RPMI7951 (cell line): ENCODE measurements at places on chromosomes 3 and 15.

- no peak for DNase-seq
Observed at GRCh38 chr15:33378866-33379480, 68.2 kb downstream of the RYR3 start.

- no peak for DNase-seq
Observed at GRCh38 chr3:47016086-47016933, 36.8 kb downstream of the NBEAL2 start.

DNA sequence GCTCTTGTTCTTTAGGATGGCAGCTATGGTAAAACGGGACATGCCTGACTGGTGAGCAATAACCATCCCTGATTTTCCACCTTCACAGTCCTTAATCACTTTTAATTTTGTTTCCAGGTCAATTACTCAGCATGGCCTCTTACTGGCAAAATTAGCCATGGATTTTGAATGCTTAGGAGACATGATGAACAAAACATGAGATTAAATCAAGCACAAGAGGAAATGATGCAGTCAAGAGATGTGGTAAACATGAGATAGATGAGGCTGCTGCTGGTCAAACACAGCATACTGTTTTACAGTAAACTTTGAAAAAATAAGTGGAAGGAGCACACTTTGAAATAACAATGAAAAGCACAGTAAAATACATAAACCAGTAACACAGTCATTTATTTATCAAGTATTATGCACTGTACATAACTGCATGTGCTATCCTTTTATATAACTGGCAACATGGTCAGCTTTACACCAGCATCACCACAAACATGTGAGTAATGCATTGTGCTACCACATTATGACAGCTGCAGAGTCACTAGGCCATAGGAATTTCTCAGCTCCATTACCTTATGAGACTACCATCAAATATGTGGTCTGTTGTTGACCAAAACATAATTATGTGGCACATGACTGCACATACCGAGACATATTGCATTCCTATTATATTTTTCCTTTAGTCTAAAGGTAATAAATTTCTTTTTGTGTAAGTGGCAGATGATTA, 30.1 kb upstream of the ZNF502 start:
- peak; percentile 49 for DNase-seq

- no peak for DNase-seq
Observed at GRCh38 chr3:31252216-31253185, 280.2 kb upstream of the STT3B start.

GRCh38 chr15:67815036-67815592, 10.2 kb upstream of the SKOR1 start:
- DNase-seq, result no peak

- DNase-seq, result no peak
Observed at GRCh38 chr3:58202917-58203360, 7.8 kb downstream of the DNASE1L3 start.

DNA sequence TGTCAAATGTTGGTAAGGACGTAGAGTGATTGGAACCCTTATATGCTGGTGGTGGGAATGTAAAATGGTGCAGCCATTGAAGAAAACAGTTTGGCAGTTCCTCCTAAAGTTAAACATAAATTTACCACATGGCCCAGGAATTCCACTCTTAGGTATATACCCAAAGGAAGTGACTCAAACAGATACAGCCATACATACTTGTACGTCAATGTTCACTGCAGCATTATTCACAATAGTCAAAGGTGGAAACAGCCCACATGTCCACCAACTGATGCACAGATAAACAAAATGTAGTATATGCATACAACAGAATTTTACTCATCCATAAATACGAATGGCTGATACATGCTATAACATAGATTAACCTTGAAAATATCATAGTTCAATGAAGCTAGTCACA, 13.2 kb downstream of the CLASP2 start:
- no peak for DNase-seq

DNA sequence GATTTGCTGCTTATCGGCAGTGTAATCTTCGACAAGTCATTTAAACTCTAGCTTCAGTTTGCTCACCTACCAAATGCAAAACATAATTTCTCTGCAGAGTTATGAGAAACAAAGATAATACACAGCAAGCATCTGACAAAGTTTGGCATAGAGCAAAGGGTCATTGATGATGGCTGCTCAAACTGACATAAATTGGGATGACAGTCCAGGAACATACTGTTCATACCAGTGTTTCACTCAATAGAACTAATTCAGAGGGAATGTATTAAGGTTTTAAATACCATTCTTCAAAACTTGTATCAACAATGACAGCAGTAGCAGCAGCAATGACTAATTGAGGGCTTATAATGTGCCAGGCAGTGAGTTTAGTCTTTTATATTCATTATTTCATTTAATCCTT, 137.6 kb downstream of the SPATA16 start:
- no peak for DNase-seq

DNA sequence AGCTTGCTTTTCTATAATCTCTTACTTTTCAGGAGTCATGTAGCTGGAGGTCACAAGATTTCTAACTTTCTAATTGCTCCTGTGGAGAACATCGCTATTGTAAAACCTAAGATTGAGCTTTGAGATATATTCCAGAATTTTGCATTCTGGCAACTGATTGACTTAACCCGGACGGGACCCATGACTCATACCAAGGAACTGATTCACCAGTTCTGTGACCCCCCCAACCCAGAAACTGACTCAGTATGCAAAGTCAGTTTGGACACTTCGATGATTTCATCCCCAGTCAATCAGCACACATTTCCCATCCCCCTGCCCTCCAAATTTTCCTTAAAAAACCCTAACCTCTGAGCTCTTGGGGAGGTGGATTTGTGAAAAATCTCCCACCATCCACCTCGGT, 396.5 kb upstream of the GBE1 start:
- DNase-seq, result peak; percentile 56

GRCh38 chr3:132829101-132829500, 106.9 kb upstream of the NPHP3 start:
- no peak for DNase-seq

DNA sequence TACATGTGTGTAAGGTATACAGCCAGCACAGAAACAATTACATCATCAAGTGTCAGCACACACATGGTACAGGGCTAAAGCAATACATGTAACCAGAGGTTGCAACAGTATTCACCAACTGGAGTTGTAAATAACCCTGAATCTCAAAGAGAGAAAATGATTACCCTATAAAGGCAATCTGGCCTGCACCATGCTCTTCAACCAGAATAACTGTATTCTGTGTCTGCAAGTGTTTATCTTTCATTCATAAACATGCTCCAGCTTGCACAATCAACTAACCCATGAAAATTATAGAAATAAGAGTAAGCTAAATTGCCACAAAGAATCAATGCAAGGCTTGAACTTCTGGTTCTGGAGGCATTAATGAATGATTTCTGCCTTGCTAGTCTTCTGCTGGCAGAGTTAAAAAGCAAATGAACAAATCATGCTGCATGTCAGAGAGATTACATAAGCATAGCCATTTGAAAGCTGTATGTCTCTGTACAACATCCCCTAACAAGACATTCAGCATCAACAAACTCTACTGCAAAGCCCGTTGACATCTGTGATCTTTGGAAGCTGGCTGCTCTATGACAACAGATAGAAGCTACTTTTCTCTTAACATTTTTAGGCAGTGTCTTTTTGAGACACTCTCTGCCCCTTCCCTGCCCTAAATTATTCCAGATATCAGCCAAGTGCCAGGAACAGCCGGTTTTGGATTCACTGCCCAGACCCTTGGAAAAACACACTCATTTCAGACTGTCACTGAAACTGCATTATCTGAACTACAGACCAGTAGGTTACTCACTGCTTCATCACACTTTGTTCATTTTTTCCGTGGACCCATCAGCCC, 871.0 kb downstream of the OTOL1 start:
- no peak for DNase-seq

GRCh38 chr15:19944261-19944888, 597.2 kb downstream of the GOLGA6L6 start:
- no peak for DNase-seq

- DNase-seq, result no peak
Observed at GRCh38 chr3:55782351-55782750, 295.2 kb upstream of the WNT5A start.
